ENCODE measurements at places on chromosomes 5 and 9. TPM values are rescaled to one million over a fixed set of nuclear protein-coding genes. Genes with fewer than 3 reads are reported as not detected.

PKN3 gene
- 12.3 TPM for total RNA-seq

LCN1 gene
- total RNA-seq, result not detected

PRRX2 gene
- 12.7 TPM for total RNA-seq

F12 gene
- total RNA-seq, result 0.81 TPM

CRB2 gene
- 0.47 TPM for total RNA-seq

All from A673 (cell line).